ACHN (cell line): ENCODE measurements at places on chromosomes 11 and 22.
A peak's percentile ranks its signal among the peaks of the same experiment; 100 is the strongest.

GRCh38 chr11:66037327-66037726 lies 11.0 kb upstream of the CATSPER1 start:
- no peak for DNase-seq

GRCh38 chr11:124970925-124971324 lies 16.9 kb downstream of the CCDC15 start:
- DNase-seq: peak; percentile 24

GRCh38 chr11:73003088-73003487 lies 139.0 kb downstream of the FCHSD2 start:
- DNase-seq: no peak

DNA sequence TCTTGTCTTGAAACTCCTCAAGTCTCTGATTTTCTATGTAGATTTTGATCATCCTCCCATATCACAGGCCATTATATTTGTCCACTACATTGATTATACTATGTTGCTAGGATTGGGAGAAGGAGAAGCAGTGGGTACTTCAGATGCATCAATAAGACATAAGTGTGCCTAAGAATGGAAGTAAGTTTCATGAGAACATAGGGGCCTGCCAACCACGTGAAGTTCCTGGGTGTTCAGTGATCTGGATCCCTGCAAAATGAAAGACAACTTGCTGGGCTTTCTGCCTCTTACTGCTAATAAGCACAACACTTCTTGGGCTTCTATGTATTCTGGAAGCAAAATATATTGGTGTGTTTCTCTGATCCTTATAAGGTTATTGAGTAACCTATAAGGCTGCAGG lies 17.8 kb downstream of the SERPINH1 start:
- DNase-seq: no peak
